ENCODE measurements at places on chromosomes 11 and 22. TPM values are rescaled to one million over a fixed set of nuclear protein-coding genes. Genes with fewer than 3 reads are reported as not detected.

The ANO3 gene
- total RNA-seq = not detected

The CDCA5 gene
- total RNA-seq = 95.7 TPM

The PIH1D2 gene
- total RNA-seq = not detected

The C22orf42 gene
- total RNA-seq = not detected

The TRIM34 gene
- 17.3 TPM for total RNA-seq

The PANX3 gene
- total RNA-seq = not detected

The OR56A1 gene
- total RNA-seq = not detected

The SLC6A5 gene
- total RNA-seq = not detected

The SEPTIN3 gene
- total RNA-seq = 0.31 TPM

The NECTIN1 gene
- 1.5 TPM for total RNA-seq

The GGT5 gene
- total RNA-seq = not detected

The ABCC8 gene
- not detected for total RNA-seq

The MFRP gene
- total RNA-seq = not detected

The NCAM1 gene
- 0.72 TPM for total RNA-seq

The ACRV1 gene
- not detected for total RNA-seq

The VWCE gene
- 2.4 TPM for total RNA-seq

The SPI1 gene
- 3.5 TPM for total RNA-seq

The SLC37A2 gene
- total RNA-seq = 3.5 TPM

The ARFGAP3 gene
- 34.5 TPM for total RNA-seq

The RASD2 gene
- total RNA-seq = not detected

The HEPHL1 gene
- total RNA-seq = not detected

The NAALAD2 gene
- total RNA-seq = not detected

The FZD4 gene
- 0.11 TPM for total RNA-seq

The MAJIN gene
- total RNA-seq = not detected

The NAV2 gene
- 2.9 TPM for total RNA-seq

The VPS11 gene
- 41.2 TPM for total RNA-seq

The TREH gene
- total RNA-seq = not detected

The GAB4 gene
- total RNA-seq = not detected

The BLID gene
- not detected for total RNA-seq
